ENCODE measurements at places on chromosomes 2 and 18.
A peak's percentile ranks its signal among the peaks of the same experiment; 100 is the strongest.

- no peak for DNase-seq
These were observed 72.2 kb downstream of the XRCC5 start for GRCh38 chr2:216181351-216181750.

DNA sequence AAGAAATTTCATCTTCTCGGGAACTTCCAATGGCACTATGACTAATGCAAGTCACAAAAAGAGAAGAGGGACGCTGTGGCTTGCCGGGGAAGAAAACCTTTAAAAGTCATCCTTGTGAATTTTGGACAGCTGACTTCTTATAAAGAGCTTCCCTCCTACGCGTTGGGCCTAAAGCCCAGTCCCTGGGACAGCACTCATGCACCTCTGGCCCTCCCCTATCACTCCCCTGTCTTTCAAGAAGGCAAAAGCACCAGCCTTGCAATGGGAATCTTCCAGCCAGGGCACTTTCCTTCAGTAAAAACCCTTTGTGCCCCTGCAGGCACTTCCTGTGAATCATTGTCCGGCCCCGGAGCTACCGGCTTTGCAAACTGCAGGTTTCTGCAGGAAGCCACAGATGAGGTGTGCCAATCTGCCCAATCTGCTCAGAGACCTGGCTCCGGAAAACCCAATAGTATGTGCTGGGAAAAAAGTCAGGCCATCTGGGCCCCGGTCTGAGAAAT is 7.1 kb downstream of the MREG start:
- DNase-seq, result no peak

GRCh38 chr2:10042301-10043161 is 819 bp upstream of the KLF11 start:
- DNase-seq, result no peak

- DNase-seq, result no peak
These were observed 148.5 kb downstream of the MGAT5 start for GRCh38 chr2:134402410-134402809.

DNA sequence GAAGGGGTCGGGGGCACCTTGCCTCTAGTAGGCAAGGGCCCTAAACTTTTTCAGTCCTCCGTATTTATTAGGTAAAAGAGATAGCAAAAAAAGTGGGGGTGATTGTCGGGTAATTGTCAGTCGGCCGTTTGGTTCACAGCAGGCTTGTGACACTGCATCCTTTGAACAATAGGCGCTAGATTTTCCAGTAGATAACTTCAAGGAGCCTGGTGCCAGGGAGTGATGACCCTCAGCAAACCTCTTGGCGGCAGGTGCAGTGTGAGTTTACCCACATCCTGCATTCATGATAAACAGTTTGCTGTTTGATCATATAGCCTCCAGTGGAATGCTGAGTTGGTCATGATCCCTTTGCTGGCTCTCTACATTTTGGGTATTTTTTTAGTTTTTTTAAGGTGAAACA is 22.9 kb downstream of the SERPINB8 start:
- DNase-seq, result no peak

DNA sequence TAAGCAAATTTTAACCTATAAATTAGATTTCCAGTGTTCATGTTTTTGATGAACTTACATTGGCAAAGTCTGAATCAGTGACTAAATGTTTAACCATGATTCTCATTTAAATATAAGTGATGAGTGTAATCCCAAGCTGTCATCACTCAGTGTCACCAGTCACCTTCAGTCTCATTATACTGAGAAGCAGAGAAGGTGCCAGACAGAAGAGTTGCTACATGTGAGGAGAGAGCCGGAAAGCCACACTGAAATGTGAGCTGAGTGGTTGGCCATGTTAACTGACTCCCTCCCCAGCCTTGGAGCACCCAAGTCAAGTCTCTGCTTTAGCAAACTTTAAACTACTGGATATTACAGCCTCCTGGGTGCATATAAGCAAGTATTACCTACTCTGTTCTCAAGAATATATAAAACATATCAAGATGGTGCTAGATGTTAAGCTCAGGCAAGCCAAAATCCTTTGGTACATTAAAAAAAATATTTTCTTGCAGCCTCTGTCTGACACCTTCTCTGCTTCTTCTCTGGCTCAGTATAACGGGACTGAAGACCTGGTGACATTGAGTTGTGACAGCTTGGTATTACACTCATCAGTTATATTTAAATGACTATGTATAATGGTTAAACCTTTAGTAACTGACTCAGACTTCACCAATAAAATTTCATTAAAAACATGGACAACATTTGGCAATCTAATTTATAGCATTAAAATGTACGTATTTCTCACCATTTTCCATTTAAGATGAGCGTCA is 75.8 kb upstream of the MAP3K20 start:
- DNase-seq, result no peak

- no peak for DNase-seq
These were observed 30.3 kb downstream of the SLC4A5 start for GRCh38 chr2:74312913-74313312.

- no peak for DNase-seq
These were observed 50.4 kb upstream of the BZW1 start for GRCh38 chr2:200761266-200761665.

- no peak for DNase-seq
These were observed 1.4 kb downstream of the NEDD4L start for GRCh38 chr18:58045242-58046092.

- no peak for DNase-seq
These were observed 219.5 kb upstream of the TANK start for GRCh38 chr2:160940699-160941098.

DNA sequence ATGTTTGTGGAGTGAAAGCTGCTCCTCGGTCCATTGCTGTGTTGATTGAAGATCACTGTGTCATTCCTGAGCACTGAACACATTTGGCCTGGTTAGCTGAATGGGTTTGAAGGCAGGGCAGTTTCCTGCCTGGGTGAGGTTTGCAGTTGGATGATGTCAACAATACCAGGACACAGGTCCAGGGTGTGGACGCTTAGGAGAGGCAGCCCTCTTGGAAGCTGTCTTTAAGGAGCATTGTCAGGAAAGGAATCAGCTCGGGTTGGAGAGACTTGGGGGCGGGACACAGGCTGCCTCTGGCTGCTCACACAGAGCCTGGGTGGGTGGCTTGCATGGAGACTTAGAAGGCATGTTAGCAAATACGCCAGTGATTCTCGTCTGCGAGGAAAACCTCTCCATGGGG is 237.7 kb downstream of the SEPTIN10 start:
- no peak for DNase-seq

- DNase-seq, result no peak
These were observed 199.5 kb downstream of the RTP5 start for GRCh38 chr2:242069018-242069417.

DNA sequence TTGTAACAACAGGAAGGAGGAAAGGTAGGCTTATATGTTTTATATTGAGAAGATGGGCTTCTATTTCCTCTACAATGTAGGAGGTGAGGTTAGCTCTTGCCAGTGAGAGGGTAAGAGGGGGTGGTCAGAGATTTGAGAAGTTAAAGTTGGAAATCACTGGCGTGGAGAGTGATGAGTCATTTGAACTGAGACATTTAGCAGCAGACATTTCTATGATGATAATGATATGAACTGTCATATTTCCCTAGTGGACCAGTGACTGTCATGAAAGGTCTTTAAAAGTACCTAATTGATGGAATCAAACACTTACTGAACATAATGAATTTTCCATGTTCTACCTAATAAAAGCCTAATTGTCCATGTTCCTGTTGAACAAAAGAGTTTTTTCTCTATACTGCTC is 126.1 kb downstream of the FAM161A start:
- DNase-seq, result no peak

DNA sequence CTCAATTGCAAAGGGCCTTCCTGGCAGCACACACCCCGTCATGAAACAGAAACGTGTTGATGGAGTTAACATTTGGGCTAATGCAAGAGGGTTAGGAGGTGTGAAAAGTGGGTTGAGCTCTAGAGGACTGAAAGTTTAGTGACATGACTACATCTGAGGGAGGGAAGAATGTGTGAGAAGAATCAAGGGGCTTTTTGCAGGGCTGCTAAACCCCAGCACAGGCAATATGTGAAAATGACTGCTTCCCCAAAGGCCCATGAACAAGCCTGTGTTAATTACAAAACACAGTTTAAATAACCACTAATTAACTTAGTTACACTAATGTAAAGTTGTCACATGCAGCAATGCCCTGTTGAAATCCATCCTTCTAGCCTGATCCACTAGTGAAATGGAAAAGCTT is 63.4 kb upstream of the PEX13 start:
- no peak for DNase-seq

- no peak for DNase-seq
These were observed 19.3 kb upstream of the CD302 start for GRCh38 chr2:159817283-159817682.

GRCh38 chr2:159658881-159659873 is 42.8 kb upstream of the BAZ2B start:
- DNase-seq, result no peak

DNA sequence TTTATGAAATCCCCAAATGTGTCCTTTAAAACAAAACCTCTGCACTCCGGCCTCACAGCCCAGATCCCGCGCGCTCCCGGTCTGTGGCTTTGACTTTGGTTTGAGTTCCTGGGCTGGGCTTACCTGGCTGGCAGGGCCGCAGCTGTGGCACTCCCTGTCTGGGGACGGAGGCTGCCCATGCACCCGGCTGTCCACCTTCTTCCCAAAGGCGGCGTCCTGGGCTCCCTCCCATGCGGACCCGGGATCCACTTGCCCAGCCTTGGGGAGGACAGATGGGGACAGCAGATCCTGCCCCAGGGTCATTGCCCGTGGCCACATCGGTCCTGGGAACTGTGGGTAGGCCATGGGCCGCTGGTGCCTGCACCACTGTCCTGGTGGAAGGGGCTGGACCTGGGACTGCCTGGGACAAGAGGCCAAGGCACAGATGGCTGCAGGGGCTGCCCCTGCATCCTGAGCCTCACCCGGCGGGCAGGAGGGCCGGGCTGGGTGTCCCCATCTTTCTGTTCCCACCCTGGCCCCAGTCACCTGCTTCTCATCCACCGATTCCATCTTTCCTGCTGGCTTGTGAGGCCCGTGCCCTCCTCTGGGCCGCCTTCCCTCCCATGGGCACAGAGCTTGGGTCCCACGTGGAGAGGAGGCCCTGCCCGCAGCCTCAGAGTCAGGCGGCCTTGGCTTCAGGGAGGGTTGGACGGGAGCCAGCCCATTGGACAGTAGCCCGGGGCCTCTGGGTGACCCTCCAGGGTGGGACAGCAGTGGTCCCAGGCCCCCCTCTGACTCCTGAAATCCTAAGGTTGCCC is 27.7 kb downstream of the NFATC1 start:
- no peak for DNase-seq

DNA sequence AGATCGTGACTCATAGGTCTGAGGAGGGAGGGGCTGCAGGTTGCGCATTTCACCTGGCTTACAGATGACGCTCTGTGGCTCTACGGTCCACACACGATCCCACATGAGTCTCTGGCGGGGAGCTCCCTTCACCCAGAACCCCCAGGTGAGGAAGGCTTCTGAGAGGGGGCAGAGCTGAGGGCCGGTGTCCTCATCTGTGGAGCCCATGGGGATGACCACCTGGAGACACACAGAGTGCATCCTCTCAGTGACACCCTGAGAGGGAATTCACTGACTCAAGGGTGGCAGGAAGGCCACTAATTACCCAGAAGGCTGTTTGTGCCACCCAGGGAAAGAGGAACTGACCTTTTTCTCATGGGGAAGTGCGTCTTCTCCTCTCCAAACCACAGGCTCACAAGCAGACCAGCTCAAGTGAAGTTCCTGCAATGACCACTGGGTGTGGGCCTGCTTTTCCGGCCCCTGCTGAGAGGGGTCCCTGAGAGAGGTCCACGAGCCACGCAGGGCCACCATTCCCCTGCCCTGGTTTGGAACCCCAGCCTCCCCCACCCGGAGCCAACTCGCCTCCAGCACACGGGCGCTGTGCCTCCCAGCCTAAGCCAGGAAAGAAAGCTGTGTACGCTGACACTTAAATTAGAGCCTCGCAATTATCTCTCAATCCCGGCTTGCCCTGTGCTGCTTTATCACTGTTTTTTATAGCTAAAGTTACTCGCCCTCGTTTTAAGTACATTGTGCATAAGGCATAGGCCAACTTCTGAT is 114.1 kb downstream of the BCL11A start:
- DNase-seq, result no peak

- no peak for DNase-seq
These were observed 4.3 kb upstream of the ASIC4 start for GRCh38 chr2:219509780-219510511.

DNA sequence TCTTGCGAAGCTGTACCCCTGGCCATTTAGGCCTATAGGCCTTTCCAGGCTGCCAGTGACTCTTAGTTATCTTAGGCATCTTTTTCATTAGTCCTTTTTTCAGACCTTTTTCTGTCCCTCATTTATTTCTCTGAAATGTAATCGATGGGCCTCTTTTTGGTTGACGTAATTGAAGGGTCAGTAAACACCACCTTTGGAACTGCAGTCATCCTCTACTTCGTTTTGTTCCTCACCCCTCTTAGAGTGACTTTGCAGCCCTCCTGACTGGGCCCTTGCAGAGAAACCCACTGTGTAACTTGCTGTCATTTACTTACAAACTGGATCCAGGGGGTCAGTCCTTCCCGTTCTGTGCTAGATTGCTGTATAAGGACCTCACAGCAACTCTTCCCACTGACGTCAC is 23.2 kb downstream of the CENPO start:
- no peak for DNase-seq

- no peak for DNase-seq
These were observed 2.9 kb downstream of the SERTAD2 start for GRCh38 chr2:64650722-64651338.

DNA sequence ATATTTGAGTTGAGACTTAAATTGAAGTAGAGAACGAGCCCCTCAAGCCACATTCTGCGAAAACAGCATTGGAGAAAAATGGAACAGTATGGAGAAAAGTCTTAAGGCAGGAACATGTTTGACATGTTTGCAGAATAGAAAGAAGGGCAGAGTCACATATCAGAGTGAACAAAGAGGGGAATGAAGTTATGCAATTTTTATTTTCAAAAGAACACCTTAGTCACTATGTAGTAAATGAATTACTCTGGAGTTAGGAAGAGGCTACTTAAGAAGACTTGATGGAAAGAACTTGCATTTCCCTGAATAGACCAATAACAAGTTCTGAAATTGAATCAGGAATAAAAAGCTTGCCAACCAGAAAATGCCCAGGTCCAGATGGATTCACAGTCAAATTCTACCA is 391.4 kb upstream of the CDH19 start:
- DNase-seq, result no peak

DNA sequence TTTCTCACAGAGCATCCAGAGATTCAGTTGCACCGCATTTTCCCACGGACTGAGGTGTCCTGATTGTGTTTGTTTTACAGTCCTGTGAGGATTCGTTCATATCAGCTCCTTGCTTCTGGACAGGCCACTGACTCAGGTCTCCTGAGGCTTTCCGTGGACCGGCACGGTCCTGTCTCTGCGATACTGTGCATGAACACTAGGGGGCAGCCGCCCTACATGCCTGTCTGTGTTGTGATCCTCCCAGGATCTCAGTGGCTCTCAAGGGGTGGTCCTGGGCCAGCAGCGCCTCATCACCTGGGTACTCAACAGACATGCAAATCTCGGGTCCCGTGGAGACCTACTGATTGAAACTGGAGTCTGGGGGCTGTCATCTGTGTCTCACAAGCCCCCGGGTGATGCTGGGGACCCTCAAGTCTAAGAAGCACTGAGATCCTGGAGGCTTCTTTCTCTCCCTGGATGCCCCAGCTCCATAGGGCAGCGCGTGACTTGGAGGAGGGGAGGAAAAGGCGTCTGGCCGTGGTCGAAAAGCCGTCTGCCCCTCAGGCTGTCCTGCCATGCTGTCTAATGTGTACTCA is 28.9 kb downstream of the IL1R2 start:
- DNase-seq, result peak; percentile 72
